ENCODE measurements at places on chromosomes 3 and 15. TPM values are rescaled to one million over a fixed set of nuclear protein-coding genes. Genes with fewer than 3 reads are reported as not detected.

DNA sequence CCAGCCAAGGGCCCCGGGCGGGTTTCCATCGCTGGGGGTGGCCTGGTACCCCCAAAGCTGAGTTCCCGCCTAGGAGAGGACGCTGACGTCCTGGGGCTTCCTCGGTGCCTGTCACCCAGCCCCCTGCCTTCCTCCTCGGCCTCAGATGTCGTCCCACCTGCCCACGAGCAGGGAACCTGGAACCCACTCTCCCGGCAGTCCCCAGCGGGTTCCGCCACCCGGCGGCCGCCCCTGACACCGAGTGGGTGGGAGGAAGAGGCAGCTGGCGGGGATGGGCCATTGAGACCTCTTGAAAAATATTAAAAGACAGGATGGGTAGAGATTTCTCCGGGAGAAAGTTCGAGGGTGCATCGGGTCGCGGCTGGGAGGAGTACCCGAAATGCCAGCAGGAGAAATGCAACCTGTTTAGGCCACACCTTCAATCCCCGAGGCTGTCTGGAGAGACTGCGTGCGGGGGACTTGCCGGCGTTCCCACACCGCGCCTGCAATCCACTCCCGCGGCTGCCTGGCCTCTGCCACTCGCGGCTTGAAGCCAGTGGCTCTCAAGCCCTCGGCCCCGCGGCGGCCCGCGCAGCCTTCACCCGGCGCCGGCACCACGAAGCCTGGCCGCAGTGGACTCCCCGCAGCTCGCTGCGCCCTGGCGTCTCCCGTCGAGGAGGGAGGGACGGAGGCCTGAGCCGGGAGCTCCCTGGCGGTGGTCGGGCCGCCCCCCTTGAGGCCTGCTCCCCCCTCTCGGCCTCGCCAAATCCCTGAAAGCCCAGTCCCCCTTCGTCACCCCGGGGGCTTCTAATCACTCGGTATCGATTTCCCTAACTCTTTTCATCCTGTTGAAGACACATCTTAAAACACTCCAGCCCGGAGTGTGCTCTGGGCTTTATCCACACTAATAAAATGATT, 8.6 kb upstream of the NR2F2 start:
- H3K27me3 ChIP-seq: peaks cover 17% of the 10 kb centered on the region
- H3K4me3 ChIP-seq: peak overlapping the region; percentile 56
- no peak for DNase-seq
- no peak overlapping the region for H3K27ac ChIP-seq
- H3K36me3 ChIP-seq: no peaks in the 10 kb centered on the region

Gene CACNA1D
- polyA plus RNA-seq: not detected

DNA sequence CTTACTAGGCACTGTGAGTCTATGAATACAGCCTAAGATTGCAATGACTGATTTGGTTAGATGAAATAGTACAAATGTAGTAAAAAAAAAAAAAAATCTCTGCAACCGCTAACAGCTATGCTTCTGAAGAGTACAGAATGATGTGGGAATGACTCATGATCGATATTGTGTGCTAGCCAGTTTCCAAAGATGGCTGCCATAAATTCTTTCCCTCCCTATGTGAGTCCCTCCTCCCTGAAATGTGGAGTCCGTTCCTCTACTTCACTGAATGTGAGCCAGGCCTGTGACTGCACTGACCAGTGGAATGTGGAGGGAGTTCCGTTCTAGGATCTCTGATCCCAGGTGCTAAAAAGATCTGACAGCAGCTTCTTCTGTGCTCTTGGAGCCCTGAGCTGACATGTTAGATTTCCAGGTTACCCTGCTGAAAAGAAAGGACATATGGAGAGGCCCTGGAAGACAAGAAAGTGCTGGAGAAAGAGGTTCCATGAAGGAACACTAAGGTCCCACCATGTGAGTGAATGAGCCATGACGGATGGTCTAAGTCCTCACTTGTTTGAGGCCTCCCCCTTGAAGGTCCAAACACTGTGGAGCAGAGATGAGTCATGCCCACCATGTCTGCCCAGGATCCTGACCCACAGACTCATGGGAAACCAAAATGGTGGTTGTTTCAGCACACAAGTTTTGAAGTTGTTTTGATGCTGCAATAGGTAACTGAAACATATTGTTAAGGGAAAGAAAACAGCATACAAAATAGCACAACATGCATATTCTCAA, 46.3 kb downstream of the DGKG start:
- no peaks in the 10 kb centered on the region for H3K36me3 ChIP-seq
- no peak overlapping the region for H3K27ac ChIP-seq
- no peaks in the 10 kb centered on the region for H3K27me3 ChIP-seq
- DNase-seq: no peak

Gene STOML1
- polyA plus RNA-seq: 9.4 TPM

Gene TRH
- polyA plus RNA-seq: not detected

Gene EEF1AKMT4
- polyA plus RNA-seq: 18.6 TPM

DNA sequence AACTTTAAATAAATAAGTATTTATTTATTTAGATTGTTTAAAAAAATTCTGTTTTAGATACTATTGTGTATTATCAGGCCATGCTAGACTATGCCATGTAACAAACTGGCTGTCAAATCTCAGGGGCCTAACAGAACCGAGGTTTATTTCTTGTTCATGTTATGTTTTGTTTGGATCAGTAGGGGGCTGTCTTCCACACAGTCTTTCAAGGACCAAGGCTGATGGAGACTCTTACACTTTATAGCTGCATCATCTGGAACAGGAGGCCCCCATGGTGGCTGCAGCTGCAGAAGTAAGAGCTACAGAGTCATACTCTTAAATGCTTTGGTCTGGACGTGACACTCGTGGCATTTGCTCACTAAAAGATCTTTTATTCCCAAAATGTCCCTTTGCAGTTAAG, 33.0 kb upstream of the ARL14 start:
- H3K36me3 ChIP-seq: no peaks in the 10 kb centered on the region
- H3K27ac ChIP-seq: no peak overlapping the region
- H3K27me3 ChIP-seq: no peaks in the 10 kb centered on the region

Gene ADAMTS7
- 0.24 TPM for polyA plus RNA-seq

- no peaks in the 10 kb centered on the region for H3K4me1 ChIP-seq
- no peak for DNase-seq
- no peaks in the 10 kb centered on the region for H3K27me3 ChIP-seq
- no peak overlapping the region for H3K27ac ChIP-seq
- no peak overlapping the region for H3K4me3 ChIP-seq
Measured at GRCh38 chr3:117441851-117442250, 732.3 kb downstream of the TUSC7 start.

Gene ACTRT3
- polyA plus RNA-seq: 2.9 TPM

DNA sequence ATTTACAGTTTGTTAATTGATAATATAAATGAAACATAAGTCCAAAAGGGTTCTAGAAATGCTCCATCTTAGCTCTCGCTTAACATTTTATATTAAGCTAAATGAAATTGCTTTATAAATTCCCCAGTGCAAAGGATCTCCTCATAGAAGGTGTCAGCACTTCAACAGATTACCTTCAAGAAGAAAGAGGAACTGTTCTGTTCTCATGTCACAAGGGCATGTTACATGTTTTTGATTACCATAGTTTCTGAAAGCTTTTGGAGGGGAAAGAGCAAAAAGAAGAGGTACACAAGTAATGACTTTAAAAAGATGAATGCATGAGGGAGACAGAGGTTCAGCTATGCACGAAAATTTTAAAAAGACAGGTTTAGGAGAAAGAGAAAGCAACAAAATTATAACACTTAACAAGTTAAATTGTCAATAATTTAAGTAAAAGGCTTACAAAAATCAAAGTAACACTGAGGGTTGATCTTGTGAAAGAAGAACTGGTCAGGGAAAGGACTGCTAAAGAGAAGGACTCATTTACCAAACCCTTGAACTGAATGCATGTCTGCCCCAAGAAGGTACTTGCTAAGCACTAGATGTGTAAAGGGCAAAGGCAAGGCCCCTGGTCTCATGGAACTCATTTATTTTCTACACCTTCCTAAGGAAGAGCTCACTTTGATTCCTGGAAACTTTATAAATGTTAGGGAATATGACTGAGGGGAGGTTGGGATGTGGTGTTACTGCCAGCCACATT, 45.1 kb downstream of the CCDC191 start:
- no peak overlapping the region for H3K27ac ChIP-seq
- H3K4me3 ChIP-seq: no peak overlapping the region
- DNase-seq: no peak
- no peaks in the 10 kb centered on the region for H3K27me3 ChIP-seq
- H3K4me1 ChIP-seq: no peaks in the 10 kb centered on the region

Gene FETUB
- polyA plus RNA-seq: 0.25 TPM
